ENCODE measurements at places on chromosomes 2 and 18. TPM values are rescaled to one million over a fixed set of nuclear protein-coding genes. Genes with fewer than 3 reads are reported as not detected.

Gene TRPM8
- total RNA-seq = not detected

Gene CRYGC
- total RNA-seq = not detected

Gene GRP
- total RNA-seq = not detected

Gene RUFY4
- 0.42 TPM for total RNA-seq

Gene MLPH
- total RNA-seq = 7.3 TPM

Gene SEPTIN10
- total RNA-seq = 97.2 TPM

Gene SCYGR2
- total RNA-seq = not detected
